ENCODE measurements at places on chromosomes 5 and 9.

DNA sequence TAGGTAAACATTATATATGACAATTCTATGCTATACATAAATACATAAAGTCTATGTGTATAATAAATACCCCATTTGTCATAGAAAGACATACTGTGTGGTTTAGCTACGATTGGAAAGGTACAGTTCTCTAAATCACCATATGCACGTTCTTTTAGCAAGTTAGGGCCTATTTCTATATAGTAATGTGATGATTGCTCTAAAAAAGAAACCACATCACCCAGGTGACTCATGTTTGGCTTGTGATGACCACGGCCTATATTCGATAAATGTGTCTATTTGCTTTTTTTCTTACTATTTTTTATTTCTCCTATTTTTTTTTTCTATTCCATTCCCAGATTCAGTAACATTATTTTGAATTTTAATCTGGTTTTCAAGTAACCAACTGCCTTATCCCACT is 34.7 kb downstream of the RETREG1 start:
- DNase-seq, result no peak

DNA sequence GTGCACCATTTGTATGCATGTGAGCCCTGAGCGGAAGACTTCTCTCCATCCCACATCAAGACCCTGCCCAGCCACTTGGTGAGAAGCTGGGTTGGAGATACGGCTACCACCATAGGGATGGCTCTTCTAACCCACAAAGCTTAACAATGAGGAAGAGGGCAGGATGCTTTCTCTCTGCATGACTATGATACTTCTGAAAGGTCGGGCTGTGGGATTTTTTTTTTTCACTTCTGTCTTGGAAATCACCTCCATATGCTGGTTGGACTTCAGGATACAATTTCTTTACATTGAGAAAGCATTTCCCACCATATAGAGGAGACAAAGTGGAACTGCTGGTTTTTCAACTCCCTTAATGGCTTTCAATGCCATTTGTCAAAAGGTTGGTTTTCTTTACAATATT is 30.5 kb downstream of the ZNF366 start:
- DNase-seq, result no peak

GRCh38 chr5:121628783-121629182 is 222.9 kb upstream of the FTMT start:
- DNase-seq, result no peak

DNA sequence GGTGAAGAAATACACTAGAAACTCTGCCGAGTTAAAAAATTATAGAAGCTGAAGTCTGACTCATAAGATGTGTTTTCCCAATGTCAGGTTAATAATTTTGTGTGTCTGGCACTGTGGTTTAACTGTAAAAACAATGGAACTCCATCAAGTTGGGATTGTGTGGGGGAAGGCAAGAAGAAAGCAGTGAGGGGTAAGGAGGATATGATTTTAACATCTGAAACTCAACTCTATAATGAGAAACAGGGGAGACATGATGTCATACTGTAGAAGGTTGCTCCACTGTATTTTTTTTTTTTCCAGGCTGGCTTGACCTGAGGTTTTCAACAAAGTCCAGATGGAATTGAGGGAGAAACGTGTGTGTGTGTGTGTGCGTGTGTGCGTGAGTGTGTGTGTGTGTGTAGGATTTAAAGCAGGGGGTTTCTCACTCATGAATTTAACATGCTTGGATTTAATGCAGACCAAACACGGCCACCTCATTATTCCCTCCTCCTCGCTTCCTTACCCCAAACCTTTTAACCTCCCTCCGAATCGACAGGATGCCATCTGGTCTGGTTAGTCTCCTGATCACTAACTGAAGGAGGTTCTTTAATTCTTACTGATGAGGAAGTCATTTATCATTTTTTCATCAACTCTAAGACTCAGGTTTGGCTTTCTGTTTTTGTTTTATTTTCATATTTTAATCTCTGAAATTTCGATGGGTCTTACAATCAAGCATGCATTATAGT is 140.2 kb upstream of the LPAR1 start:
- no peak for DNase-seq

DNA sequence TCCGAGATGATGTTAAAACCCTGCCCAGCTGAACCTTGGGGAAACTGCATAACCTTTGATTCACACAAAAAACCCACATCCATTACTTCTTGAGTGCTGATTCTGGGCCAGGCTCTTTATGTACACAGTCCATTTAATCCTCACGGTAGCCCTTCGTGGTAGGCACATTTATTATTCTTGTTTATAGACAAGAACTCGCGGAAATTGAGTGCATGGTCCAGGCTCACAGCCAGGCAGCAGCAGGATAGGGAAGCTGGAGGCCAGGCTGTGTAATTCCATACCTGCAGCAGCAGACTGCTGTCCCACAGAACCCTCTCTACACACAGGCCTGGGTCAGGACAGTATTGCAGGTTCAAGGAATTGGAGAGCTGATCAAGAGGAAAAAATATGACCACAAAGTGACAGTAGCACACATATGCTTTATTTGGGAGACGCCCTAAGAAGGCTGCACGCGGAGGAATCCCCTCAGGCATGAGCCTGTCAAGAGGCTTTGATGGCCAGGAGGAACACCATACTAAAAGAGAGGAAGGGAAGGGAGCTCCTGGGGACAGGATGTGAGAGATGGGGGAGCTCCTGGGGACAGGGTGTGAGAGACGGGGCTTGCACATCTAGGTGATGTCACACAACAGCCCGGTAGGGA is 28.4 kb upstream of the FAM120A start:
- no peak for DNase-seq

- no peak for DNase-seq
Observed at GRCh38 chr5:50445296-50445949, 4.3 kb upstream of the EMB start.

- peak; percentile 18 for DNase-seq
Observed at GRCh38 chr5:56534102-56534829, 281.1 kb upstream of the MAP3K1 start.
